ENCODE measurements at places on chromosomes 6 and 20.

DNA sequence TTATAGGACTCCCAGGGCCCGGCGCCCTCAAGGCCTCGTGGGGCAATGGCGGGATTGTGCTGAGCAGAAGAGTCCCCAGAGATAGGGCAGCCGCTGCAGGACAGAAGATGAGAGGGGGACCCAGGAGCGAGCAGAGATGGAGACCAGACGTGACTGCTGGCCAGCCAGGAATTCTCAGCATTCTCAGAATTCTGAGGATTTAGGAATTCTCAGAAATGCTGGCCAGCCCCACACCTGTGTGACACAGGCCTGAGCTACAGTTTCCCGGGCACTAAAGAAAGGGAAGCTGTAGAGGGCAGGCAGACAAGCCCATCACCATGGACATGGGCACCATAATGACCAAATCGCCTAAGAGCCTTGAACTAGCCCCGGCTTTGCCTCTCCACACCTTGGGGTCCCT is 186.2 kb upstream of the CDH4 start:
- DNase-seq = no peak

- no peak for DNase-seq
These were observed 52.2 kb upstream of the UNC93A start for GRCh38 chr6:167238694-167239467.

GRCh38 chr6:18577491-18577890 is 190.3 kb downstream of the RNF144B start:
- no peak for DNase-seq

DNA sequence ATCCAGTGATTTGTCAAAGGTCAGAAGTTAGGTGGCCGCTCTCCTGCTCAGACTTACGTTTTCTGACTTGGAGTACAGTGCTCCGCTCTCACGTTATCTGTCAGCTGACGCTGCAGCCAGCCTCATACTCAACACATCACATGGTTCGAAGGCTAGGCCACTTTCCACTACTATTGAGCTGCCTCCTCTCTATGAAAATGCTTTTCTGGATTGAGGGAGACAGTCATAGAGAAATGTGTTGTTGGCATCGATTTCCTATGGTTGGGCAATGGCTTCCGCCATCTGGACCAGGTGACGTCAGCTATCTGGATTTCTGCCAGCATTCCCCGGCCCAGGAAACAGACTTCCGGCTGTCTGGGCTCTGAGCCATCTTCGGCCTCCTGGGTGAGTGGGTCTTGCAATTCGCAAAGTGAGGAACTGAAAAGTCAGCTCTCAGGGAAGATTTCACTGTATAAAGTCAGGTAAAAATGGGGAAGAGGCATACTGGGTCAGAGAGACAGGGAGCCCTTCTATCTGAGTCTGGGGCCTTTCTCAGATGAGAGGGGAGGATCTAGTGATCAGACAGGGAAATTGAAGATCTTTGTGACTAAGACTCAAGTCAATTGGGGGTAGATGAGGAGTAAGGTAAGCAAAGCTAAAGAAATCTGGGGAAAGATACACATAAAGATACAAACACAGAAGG is 37.5 kb upstream of the IER3 start:
- peak; percentile 89 for DNase-seq

DNA sequence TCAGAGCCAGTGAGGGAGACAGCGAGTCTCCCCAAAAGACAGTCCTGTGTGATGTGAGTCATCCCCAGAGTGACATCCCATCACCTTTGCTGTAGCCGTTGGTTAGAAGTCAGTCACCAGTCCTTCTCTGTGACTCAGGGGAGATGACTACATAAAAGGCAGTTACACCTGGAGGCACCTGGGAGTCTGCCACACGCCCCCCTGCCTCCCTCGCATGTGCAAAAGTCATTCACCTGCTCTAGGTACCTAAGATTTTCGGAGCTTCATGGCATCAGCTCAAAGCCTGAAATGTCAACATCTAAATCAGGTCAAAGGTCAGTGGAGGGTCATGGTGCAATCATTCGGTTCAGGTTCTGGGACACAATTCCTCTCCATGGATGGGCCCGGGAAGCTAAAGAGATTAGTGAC is 50.3 kb downstream of the PRR18 start:
- DNase-seq = no peak

- no peak for DNase-seq
These were observed 30.9 kb downstream of the MAP3K5 start for GRCh38 chr6:136761227-136761922.

GRCh38 chr6:125054331-125054730 is 92.1 kb downstream of the RNF217 start:
- no peak for DNase-seq

GRCh38 chr6:9192405-9192909 is 757.1 kb upstream of the SLC35B3 start:
- DNase-seq = no peak

DNA sequence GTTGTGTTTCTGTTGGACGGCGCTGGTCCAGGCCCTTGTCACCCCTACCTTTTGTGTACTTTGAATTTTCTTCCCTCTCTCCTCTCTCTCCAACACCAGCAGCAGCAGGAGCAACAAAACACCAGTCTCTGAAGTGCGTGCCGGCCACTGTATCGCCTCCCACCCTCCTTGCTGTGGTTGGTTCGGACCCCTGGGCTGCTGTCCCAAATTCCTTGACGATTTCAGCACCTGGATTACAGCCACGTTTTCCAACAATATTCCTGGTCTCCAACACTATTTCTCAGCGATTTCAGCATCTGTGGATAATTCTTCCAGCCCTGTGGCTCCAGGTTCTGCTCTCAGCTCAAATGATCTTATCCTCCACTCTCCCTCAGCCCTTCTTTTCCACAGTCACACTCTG is 11.8 kb downstream of the MAS1 start:
- DNase-seq = no peak

GRCh38 chr6:146041282-146041681 is 12.4 kb downstream of the GRM1 start:
- no peak for DNase-seq

- DNase-seq = no peak
These were observed 261.1 kb downstream of the ADGRG6 start for GRCh38 chr6:142562865-142563264.

GRCh38 chr6:22295145-22295544 is 1.7 kb downstream of the PRL start:
- no peak for DNase-seq

- no peak for DNase-seq
These were observed 50.8 kb downstream of the METTL24 start for GRCh38 chr6:110307368-110307767.

GRCh38 chr6:108782179-108783041 is 65.8 kb upstream of the ARMC2 start:
- no peak for DNase-seq

DNA sequence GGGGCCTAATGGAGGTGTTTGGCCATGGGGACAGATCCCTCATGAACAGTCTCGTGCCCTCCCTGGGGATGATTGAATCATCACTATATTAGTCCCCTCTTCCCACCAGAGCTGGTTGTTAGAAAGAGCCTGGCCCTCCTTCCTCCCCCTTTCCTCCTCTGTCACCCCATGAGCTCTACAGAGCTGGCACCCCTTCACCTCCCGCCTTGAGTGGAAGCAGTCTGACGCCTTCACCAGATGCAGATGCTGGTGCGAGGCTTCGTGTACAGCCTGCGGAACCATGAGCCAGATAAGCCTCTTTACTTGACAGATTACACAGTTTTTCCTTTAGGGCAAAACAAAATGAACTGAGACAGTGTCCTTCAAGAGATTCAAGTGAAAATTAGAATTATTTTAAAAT is 74.4 kb upstream of the RIPOR2 start:
- no peak for DNase-seq

DNA sequence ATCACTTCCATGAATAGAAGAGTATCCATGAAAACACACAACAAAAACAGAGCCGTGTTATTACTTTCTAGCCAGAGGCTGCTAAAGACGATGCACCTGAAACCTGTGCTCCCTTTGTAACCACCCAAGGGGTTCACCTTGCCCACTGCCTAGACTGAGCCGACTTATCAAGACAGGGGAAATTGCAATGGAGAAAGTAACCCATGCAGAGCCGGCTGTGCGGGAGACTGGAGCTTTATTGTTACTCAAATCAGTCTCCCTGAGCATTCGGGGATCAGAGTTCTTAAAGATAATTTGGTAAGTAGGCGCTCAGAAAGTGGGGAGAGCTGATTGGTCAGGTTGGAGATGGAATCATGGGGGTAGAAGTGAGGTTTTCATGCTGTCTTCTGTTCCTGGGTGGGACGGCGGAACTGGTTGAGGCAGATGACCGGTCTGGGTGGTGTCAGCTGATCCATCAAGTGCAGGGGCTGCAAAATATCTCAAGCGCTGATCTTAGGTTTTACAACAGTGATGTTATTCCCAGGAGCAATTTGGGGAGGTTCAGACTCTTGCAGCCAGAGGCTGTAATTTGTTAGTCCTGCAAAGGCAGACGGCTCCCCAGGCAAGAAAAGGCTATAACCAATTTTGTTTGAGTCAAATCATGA is 366.6 kb downstream of the PREX1 start:
- DNase-seq = no peak

DNA sequence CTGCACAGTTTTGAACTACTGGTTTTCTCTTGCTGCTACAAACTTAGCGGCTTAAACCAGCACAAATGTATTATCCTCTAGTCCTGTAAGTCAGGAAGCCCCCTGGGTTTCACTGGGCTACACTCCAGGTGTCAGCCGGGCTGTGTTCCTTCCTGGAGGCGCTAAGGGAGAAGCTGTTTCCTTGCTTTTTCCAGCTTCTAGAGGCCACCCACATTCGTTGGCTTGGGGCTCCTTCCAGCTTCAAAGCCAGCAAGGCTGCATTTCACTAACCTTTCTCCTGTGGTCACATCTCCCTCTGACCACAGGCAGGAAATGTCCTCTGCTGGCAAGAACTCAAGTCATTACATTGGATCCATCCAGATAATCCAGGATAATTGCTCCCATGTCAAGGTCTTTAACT is 350.6 kb upstream of the PLCB4 start:
- DNase-seq = no peak

DNA sequence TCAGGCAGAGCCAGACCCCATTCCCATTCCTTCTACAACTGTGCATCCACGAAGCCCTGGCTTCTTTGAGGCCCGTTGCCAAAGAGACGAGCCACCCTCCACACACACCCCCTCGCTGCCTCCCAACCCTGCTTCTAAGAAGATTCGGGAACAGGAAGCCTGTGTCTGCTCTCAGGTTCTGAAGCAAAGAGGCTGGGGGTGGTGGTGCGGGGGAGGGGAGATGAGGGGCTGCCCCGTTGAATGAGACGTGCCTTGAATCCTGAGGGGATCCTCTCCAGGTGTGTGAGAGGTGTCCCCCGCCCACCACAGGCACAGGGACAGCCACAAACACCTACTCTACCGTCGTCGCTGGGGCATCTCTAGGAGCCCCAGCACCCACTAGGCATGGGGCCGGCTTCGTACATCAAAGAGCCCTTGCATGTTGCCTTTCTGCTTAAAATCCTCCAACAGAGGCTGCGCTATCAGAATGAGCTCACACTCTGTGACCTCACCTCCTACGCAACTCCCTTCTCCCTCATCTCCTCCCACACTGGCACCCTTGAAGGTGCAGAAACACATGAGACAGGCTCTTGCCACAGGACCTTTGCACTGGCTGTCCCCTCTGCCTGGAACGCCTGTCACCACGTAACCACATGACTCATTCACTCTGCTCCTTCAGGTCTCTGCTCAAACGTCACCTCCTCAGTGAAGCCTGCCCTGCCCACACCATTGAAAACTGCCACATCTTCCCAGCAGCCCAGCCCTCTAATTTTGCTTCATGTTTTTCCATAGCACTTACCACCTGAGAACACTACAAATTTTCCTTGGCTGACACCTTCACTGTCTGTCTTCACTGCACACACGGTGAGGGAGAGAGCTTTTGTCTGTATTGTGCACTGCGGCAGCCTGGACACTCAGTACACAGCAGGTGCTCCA is 58.5 kb downstream of the PREX1 start:
- no peak for DNase-seq

DNA sequence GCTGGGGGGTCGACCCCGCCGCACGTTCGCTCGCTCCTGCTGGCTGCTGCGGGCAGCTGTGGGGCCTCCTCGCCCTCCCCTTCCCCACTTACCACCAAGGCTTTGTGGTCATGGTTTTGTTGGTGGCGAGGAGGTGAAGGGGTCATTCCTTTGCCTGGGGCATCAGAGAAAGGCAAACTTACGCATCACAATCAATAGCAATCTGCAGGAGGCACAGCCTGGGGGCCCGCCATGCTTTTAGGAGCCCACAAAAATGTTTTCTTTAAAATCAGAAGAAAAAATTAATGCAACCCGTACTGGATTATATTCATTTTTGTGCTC is 137.0 kb downstream of the IMPG1 start:
- DNase-seq = no peak

- peak; percentile 97 for DNase-seq
These were observed 26.6 kb downstream of the RIN2 start for GRCh38 chr20:19784511-19785172.

DNA sequence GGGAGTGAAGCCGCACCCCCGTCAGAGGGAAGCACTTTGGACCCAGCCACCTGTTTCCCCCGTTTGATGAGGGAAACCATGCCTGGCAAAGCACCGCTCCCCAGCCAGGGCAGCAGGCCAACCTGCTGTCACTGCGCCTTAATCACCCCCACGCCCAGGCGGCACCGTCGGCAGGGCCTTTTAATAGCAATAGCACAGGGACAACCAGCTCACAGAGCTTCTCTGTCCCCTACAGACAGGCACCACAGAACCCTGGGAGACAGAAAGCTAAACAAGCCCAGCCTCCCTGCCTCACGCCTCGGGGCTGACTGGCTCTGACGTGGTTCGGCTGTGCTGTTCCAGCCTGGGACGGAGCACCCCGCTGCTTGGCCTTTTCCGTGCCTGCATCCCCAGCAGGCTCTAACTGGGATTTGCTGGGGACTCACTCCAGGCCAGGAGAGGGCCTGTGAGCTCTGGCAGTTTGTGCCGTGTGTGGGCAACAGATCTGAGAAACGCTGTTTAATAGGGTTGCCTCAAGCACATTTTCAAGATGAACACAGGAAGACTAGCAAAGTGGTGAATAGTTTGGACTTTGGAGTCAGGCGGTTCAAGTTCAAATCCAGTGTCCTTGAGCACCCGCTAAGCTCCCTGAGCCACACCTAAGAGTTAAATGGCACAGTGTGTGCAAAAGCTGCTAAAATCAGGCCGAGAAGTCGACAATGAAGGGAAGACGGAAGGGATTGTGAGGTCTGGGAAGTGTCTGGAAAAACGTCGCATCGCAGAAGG is 223.8 kb downstream of the NRN1 start:
- DNase-seq = peak; percentile 26

GRCh38 chr6:337805-338368 is 45.6 kb downstream of the DUSP22 start:
- no peak for DNase-seq

- no peak for DNase-seq
These were observed 4.7 kb downstream of the ECT2L start for GRCh38 chr6:138800377-138801150.

- no peak for DNase-seq
These were observed 9.1 kb upstream of the BTNL2 start for GRCh38 chr6:32416036-32416435.

GRCh38 chr6:75101896-75102295 is 104.0 kb downstream of the COL12A1 start:
- no peak for DNase-seq

DNA sequence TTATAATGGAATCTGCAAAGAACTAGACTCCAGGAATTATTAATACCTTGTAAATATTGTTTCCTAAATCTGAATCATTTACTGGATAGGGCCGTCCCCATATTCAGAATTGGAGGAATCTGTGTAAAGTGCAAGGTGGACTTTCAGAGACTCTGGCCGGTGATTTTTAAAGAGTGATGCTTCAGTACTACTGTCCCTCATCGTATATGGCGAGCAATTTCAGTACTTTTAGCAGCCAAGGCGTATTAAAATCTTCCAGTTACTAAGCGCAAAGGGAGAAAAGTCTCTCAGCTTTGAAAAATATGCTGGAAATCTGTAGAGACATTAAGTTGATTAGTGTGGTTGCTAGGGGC is 483 bp downstream of the SMIM26 start:
- DNase-seq = no peak

Data from NCI-H510A treated with DMSO at 0.1 percent for 48 hours (cell line).